Aorta (tissue), 5 donors: ENCODE measurements at places on chromosomes 2 and 18. TPM values are rescaled to one million over a fixed set of nuclear protein-coding genes. Genes with fewer than 3 reads are reported as not detected.

UGT1A5 gene
- total RNA-seq = not detected

VSNL1 gene
- not detected for total RNA-seq

EVX2 gene
- total RNA-seq = not detected

IAH1 gene
- total RNA-seq = 52.2 TPM

TRMT61B gene
- 8.1 TPM for total RNA-seq

DNAJC5G gene
- not detected for total RNA-seq

GTF2A1L gene
- total RNA-seq = not detected

FSHR gene
- not detected for total RNA-seq

DSC1 gene
- total RNA-seq = not detected

NEU2 gene
- total RNA-seq = not detected

PJVK gene
- 8.4 TPM for total RNA-seq

LYPD6B gene
- total RNA-seq = not detected

RBKS gene
- total RNA-seq = 4.4 TPM

BABAM2 gene
- 52.3 TPM for total RNA-seq

CHRNG gene
- total RNA-seq = not detected

TRABD2A gene
- 1.1 TPM for total RNA-seq

GDF7 gene
- 16.4 TPM for total RNA-seq

CFAP210 gene
- total RNA-seq = 0.58 TPM

DES gene
- 314 TPM for total RNA-seq

ARHGEF33 gene
- 0.42 TPM for total RNA-seq

SOX11 gene
- not detected for total RNA-seq

STK11IP gene
- 18.5 TPM for total RNA-seq

KLHL30 gene
- 9.0 TPM for total RNA-seq

APOB gene
- 5.9 TPM for total RNA-seq

B4GALT6 gene
- total RNA-seq = 8.4 TPM

MC5R gene
- total RNA-seq = not detected

ANKRD36 gene
- 62.6 TPM for total RNA-seq
